ENCODE measurements at places on chromosomes 2 and 18.

DNA sequence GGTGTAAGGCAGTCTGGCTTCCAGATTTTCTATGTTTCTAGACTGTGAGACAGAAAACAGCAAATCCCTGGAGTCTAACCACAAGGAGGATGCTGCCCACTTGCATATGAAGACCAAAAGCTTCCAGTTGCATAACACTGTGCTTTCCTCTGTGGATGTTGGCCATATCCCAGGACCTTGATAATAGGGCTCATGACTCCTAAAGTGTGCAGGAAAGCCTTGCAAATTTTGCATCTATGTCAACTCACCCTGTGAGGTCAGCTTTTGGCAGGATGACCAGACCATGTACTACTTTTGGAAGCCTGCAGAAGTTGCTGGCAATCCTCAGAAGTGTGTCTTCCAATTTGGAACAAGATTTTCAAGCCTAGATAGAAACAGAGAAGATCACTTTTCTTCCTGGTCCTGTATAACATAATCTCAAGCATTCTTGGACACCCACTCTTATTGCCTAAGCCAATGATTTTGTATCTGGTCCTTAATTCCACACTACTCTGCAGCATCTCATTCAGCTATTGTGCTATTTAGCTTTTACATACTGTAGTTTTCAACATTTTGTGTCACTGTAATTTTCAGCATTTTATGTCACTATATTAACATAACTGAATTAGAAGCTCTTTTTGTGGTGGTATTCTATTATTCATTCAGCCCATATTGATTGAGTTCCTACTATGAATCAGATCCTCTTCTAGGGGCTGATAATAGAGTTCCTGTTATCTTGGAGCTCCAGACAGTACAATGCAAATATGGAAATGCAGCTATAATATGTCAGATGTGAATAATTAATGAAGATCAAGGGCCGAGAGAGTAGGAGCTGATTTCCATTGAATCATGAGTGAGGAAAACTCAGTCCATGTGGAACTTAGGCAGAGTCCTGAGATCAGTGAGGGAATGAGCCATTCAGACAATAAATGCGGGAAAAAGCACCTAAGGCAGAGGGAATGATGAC lies 85.3 kb upstream of the RAB27B start:
- no peak for DNase-seq

DNA sequence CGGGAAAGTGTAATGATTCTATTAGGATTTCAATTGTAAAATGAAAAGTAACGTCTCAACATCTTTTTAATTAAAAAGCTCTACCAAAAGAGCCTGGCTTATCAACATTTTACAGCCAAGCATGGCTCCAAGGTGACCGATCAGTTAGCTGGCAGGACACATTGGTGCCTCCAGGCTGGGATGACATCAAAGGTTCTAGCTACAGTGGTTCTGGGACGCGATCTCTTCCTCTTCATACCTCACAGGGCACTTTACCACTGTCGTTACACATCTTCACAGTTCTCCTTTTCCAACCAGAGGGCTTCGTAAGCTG lies 693 bp downstream of the ORC2 start:
- DNase-seq = no peak

- DNase-seq = no peak
Measured at GRCh38 chr2:42809131-42809818, 16.9 kb upstream of the HAAO start.

- DNase-seq = no peak
Measured at GRCh38 chr2:209368914-209369313, 54.9 kb upstream of the MAP2 start.

GRCh38 chr2:45344502-45344901 lies 266.6 kb downstream of the SRBD1 start:
- no peak for DNase-seq

DNA sequence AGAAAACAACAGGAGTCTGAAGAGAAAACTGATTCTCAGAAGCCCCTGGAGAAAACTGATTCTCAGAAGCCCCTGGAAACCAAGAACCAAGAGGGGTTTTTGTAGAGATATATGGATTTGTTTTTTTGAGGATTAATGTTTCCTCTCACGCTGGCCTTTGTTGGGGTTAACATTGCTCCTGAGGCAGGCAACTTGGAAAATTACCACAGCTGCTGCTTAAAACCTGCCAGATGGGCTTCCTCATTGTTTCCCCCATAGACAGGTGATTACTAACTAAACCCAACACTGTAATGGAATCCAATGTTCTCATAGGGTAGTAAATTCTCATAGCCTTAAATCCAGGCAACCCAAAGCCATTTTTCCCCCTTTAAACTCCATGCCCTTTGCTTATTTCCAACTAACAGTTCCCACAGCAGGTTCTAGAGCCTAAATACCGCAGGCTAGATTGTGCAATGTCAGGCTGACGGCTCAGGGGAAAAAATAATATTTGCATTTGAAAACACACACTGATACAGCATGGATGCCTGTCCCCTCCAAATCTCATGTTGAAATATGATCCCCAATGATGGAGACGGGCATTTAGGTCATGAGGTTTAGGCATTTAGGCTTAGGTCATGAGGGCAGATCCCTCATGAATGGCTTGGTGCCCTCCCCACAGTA lies 272.3 kb upstream of the PKDCC start:
- no peak for DNase-seq

DNA sequence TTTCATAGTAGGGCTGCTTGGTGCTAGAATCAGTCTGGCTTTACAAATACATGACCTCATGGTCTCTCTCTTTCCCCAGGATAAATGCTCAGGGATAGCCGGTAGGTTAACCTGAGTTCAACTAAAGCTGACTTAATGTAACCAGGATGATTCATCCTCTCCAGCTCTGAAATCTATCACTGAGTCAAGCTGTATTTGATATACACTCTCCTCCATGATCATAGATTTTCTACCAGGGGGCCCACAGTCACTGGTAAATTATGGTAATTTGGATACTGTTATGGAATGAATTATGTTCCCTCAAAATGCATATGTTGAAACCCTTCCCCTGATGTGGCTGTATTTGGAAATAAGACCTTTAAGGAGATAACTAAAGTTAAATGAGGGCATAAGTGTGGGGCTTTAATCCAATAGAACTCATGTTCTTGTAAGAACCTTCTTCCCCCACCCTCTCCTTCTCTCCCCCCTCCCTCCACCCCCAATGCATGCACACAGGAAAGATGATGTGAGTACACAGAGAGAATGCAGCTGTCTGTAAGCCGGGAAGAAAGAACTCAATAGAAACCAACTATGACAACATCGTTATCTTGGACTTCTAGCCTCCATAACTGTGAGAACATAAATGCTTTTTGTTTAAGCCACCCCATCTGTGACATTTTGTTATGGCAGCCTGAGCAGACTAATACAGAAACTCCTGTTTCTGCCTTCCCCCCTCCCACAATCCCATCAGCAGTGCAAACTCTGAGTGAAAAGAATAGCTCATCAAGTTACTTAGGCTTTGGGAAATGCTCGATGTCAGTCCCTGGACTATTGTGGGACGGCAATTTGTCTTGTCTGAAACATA lies 134.9 kb upstream of the KYNU start:
- DNase-seq = no peak

DNA sequence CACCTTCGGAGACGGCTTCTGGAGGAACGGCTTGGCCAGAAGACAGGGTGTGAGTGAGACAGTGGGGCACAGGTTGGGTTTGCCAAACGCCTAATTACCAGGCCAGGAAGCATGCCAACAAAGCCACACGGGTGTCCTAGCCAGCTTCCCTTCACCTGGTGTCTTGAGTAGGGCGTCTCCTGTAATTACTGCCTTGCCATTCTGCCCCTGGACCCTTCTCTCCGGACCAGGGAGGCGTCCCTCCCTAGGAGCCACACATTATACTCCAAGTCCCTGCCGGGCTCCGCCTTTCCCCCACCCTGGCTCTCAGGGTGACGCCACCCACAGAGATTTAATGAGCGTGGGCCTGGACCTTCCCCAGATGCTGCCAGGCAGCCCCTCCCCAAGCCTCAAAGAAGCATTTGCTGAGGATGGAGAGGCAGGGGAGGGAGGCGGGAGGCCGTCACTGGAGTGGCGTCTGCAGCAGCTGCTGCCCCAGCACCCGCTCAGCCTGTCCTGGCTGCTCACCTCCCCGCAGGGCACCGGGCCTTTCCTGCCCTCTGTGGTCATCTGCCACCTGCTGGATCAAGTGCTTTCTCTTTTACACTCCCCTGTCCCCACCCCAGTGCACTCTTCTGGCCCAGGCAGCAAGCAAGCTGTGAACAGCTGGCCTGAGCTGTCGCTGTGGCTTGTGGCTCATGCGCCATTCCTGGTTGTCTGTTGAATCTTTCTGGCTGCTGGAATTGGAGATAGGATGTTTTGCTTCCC lies 20.7 kb downstream of the FOSL2 start:
- DNase-seq = no peak

- no peak for DNase-seq
Measured at GRCh38 chr2:144679942-144680341, 160.0 kb upstream of the ZEB2 start.

DNA sequence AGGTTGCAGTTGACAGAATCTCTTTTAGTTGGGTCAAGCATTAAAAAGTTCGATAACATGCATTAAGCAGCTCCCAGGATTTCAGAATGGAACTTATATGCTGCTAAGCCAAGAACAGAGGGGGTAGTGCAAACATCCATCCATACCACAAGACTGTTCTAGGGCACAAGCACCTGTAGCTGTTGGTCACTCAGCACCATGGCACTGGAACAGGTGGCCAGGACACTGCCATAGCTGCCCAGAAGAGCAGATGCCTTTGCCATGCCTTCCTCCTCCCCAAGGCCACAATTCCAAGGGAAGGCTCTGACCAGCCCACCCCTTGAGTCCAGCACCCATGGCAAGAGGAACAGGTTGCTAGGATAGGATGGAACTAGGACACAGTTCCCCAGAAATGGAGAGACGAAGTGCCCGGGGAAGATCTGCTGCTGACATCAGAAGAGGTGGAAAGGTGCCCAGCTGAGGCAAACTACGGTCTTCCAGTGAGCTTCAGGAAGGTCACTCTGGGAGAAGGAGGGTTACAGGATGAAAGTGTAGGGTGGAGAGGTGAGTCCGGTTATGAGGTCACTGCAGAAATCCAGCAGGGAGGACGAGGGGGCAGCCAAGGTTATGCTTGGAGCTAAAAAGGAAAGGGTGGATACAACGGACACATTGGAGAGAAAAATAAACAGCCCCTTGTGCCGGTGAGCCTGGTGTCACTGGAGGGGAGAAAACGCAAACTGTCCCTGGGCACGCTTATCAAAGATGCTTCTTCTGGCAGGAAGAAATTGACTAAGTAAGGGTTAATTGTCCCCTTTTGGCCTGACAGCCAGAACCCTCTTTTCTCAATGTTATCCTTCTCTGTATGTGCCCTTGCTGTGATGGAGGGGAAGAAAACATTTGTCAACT lies 41.9 kb downstream of the C1QL2 start:
- DNase-seq = no peak

GRCh38 chr2:147198651-147199171 lies 646.1 kb upstream of the ACVR2A start:
- DNase-seq = no peak

Measured in endothelial cell (in vitro differentiated cells).